ENCODE measurements at places on chromosomes 1 and 21.

GRCh38 chr1:51242546-51242945, 6.5 kb downstream of the RNF11 start:
- DNase-seq = no peak

DNA sequence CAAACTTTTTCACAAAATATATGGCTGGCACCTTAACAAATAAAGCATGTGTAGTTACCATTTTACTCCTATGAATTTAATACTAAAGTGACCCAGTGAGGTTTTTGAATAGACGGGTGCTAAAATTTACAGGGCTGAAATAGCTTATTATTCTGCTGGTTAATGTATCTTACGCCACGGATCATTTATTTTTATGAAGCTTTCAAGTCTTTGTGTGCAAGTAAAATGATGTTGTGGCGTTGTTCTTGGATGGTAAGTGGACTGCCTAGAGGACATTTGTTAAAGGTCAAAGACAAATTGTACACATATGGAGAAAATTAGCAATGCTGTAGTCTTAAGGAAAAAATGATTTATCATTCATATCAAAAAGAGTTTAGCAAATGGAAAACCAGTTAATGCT, 22.8 kb downstream of the INSL5 start:
- DNase-seq = no peak

GRCh38 chr1:37186246-37186756, 152.0 kb upstream of the GRIK3 start:
- no peak for DNase-seq

- DNase-seq = no peak
Observed at GRCh38 chr21:26177187-26177586, 6.6 kb upstream of the APP start.

- peak; percentile 19 for DNase-seq
Observed at GRCh38 chr1:42747125-42747524, 7.1 kb upstream of the CLDN19 start.

DNA sequence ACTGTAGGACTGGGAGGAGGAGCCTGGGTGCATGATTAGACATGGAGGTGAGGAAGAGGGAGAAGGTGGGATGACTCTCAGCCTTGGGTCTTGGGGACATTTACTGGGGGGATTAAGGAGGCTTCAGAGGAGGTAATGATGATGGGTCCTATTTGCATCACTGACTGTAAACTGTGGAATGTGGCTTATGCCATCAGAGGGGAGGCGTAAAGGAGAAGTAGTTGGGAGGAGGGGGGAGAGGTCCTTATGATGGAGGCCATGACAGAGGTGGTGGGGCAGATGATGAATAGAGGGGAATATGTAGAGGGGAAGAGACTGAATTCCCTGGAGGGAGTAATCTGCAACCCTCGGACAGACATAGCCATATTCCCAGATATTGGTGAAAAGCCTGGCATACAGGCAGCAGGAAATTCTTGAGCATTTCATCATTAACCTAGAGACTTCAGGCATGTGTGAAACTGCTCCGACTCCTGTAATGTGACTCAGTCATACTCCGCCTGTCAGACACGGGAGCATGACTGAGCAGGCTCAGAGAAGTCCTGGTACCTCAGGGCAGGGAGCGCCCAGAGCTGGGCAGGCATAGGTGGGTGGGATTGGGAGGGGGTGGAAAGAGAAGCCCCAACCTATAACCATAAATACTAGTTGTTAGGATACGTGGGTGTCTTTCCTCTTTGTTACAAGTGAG, 8.0 kb upstream of the LCE5A start:
- no peak for DNase-seq

Measured in GM12865 (cell line).